ENCODE measurements at places on chromosomes 16 and 17.

GRCh38 chr16:79195938-79196337 is 404.6 kb downstream of the MAF start:
- DNase-seq: no peak

- DNase-seq: no peak
Observed at GRCh38 chr17:50961282-50962220, 95.4 kb upstream of the TOB1 start.

- DNase-seq: no peak
Observed at GRCh38 chr17:81509972-81510784, 2.4 kb downstream of the ACTG1 start.

- no peak for DNase-seq
Observed at GRCh38 chr17:46795379-46795952, 23.0 kb downstream of the WNT3 start.
